ENCODE measurements at places on chromosomes 13 and 19.

GRCh38 chr19:12646551-12646950 lies 20.0 kb downstream of the MAN2B1 start:
- DNase-seq = no peak

- no peak for DNase-seq
These were observed 500.6 kb downstream of the KCTD12 start for GRCh38 chr13:76385586-76385985.

- no peak for DNase-seq
These were observed 610 bp downstream of the ZSCAN1 start for GRCh38 chr19:58034477-58034793.

DNA sequence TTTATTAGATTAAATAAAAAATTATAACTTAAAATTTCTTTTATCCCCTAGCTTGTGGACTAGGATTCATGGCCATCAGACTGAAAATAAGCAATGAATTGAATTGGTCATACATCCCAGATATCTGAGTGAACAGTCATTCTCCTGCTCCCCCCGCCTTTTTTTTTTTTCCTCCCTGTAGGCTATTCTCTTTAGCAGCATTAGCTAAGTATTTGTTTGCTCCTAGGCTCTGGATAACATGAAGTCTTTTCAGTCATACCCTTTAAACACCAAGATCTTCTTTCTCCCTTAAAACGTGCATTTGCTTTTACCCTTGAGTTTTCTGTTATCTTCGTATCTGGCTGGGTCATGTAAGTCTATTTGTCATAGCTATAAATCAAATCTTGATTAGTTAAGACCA lies 866.7 kb upstream of the SPRY2 start:
- no peak for DNase-seq

DNA sequence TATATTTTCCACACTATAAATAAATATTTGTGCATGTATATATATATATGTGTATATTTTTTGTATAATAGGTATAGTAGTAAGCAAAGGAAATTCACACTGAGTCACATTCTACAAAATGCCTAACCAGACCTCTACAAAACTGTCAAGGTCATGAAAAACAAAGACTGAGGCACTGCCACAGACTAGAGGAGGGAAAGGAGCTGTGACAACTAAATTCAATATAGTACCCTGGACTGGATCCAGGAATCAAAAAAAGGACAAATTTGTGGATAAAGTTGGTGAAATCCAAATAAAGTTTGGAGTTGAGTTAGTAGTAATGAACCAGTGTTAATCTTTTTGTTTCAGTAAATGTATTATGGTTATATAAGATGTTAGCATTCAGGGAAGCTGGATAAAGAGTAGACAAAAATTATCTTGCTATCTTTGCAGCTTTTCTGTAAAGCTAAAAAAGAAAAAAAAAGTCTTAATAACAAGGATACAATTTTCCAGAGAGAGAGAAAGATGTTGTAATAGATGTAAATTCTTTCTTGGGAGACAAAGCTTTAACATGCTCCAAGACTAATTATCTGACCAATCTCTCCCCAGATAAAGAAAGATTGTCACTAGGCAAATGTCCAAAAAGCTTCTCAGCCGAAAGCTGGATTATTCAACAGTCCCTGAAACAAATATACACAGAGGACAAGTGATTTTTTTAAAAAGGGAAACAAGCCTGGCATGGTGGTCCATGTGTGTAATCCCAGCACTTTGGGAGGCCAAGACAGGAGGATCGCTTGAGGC lies 19.1 kb downstream of the SYDE1 start:
- DNase-seq = no peak

DNA sequence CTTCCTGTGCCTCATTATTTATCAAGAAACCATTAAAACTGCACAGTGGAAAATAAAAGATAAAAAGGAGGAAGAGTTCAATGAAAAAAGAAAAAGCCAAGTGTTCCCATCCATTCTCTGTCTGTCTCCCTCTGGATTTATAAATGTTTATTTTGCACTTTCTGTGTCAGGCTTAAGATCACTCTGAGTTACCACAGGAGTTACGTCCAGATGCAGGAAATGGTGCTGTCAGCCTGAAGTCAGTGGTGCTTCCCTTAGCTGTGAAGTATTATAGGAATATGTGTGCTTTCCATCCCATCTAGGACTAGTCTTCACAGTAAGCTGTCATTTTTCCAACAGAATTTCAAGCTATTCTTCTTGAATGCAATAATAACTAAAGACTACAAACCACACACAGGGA lies 420.2 kb downstream of the KCTD12 start:
- no peak for DNase-seq

DNA sequence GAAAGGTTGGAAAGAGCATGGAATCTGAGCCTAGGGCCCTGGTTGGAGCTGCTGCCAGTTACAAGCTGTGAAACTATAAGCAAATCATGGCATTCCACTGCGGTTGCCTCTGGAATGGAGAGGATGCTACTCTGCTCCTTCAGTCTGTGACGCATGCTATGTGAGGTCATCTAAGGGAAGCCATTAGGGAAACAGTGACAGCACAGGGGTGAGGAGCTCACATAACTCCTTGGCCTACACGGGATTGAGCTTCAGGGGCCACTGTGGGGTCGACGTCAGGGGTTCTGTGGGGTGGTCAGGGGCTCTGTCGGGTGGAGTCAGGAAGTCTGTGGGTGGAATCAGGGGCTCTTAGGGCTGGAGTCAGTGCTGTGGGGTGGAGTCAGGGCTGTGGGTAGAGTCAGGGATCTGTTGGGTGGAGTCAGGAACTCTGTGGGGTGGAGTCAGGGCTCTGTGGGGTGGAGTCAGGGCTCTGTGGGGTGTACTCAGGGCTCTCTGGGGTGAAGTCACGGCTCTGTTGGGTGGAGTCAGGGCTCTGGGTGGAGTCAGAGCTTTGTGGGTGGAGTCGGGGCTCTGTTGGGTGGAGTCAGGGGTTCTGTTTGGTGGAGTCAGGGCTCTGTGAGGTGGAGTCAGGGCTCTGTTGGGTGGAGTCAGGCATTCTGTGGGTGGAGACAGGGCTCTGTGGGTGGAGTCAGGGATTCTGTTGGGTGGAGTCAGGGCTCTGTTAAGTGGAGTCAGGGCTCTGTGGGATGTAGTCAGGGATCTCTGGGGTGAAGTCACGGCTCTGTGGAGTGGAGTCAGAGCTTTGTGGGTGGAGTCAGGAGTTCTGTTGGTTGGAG lies 35.8 kb upstream of the MEDAG start:
- DNase-seq = peak; percentile 96

DNA sequence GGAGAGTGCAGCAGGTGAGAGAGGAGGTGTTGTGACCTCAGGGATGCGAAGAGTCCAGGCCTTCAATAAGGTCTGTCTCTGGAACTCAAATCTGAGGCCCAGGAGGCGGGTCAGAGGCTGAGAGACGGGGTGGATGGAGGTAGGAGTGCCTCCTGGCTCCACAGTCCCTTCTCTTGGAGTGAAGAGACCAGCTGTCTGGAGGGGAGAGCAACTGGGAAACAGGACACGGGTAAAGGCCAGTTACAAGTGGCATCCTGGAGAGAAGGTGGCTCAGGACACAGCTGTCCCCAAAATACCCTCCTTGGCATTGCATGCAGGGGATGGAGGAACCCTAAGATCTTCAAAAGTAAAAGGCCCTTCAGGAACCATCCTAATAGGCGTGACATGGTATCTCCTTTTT lies 19.2 kb downstream of the PDE4A start:
- DNase-seq = no peak

DNA sequence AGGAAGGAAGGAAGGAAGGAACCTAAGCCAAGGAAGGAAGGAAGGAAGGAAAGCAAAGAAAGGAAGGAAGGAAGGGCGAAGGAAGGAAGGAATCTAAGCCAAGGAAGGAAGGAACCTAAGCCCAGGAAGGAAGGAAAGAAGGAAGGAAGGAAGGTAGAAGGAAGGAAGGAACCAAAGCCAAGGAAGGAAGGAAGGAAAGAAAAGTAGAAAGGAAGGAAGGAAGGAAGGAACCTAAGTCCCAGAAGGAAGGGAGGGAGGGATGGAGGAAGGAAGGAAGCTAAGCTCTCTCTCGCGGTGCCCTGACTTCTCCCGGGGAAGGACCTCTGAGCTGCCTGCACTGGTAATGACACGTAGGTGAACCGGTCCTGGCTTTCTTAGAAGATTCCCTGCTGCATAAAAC lies 1.3 kb upstream of the RUBCNL start:
- no peak for DNase-seq

GRCh38 chr19:50797781-50798658 lies 7.8 kb downstream of the ACP4 start:
- DNase-seq = no peak

- DNase-seq = no peak
These were observed 1.0 kb upstream of the TYROBP start for GRCh38 chr19:35908973-35909683.

- DNase-seq = no peak
These were observed 95.3 kb upstream of the SLC10A2 start for GRCh38 chr13:103161476-103161875.

DNA sequence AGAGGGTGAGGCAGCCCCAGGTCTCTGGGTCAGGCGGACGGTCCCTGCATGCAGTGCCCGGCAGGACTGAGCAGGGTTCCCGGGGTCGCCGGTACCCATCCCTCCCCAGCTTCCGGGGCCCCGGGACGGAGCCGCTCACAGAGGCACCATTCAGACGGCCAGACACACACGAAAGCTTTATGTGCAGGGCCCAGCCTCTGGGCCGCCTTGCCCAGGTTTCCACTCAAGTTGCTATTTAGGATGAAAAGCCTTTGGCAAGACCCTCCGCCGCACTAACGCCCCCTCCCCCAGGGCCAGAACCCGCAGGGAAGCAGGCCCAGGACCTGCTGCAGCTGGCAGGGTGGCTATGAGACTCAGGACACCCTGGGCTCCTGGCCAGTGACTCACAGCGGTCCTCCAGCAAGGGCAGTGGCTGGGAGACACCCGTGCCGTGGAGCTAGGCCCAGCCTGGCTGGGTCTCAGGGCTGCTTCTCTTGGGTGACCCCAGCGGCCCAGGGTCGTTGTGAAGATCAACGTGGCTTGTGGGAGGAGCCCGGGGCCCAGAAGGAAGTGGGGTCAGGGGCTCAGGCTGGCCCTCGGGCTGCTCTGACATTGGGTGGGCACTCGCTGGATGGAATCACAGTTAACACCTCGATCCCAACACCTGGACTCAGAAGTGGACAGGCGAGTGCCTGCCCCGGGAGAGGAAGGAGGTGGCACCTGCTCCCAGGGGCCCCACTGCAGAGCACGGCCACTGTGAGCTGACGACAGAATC lies 4.8 kb downstream of the C19orf25 start:
- no peak for DNase-seq

DNA sequence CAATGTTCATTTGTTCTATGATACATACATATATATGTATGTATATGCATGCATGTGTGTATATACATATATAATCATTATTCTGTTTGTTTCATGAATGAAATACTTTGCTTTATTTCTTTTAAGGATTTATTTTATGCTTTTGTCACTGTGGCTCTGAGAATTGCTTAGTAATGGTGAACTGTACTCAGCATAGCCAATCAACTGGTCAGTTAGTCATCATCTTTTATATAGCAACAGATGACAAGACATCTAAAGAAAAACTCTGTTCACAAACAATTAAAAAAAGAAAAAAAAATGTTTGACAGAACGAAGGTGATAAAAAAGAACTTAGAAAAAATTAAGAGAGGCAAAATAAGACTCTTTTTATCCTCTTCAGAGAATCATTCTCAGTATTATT lies 1440.3 kb downstream of the PCDH9 start:
- no peak for DNase-seq

- peak; percentile 20 for DNase-seq
These were observed at the start of gene NFIX for GRCh38 chr19:12994701-12995595. Gene NFIX (plus strand): TSS chr19:12995475. CDS start chr19:12995838, 363 bp downstream.

DNA sequence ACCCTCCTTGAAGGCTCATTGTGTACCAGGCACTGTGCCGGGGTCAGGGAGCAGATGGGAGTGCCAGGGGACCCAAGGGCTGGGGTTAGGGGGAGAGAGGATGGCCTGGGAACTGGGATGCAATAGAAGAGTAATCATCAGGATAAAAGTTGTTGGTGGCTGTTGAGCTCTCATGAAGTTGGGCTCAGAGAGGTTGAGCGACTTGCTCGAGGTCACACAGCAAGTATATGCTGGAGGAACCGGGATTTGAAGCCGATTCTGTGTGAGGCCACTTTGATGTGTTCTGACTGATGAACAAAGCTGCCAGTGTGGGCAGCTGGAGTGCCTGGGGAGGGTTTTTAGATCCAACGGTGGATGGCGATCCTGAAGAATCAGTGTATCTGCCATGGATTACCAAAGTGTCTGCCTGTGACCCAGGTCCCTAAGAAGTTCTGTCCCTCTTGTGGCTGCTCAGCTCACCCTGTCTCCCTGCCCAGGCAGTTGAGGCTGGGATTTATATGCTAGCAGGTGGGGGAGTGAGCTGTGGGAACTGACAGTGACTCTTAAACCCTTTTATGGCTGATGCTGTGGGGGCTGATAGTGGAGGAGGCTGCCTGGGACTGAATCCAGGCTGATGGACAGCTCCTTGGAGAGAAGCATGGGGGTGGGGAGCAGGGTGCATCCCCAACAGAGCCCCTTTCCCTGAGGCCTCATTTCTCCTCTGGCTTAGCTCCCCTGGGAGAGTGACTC lies 8.3 kb downstream of the ARHGEF18 start:
- DNase-seq = no peak

DNA sequence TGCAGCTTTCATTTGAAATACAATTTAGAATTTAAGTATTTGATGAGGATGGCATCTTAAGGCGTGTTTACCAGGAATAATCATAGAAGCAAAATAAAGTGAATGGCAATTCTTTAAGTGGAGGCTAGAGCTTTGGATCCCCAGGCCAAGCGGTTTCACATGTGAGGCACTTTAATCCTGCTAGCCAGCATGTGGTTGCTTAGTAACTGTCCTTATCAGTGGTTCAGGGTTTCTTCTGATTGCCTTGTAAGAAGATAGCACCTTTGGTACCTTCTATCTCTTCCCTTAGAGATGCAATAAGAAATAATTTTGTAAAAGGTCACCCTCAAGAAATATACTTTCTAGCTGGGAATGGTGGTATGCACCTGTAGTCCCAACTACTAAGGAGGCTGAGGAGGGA lies 38.9 kb upstream of the SERP2 start:
- DNase-seq = no peak

DNA sequence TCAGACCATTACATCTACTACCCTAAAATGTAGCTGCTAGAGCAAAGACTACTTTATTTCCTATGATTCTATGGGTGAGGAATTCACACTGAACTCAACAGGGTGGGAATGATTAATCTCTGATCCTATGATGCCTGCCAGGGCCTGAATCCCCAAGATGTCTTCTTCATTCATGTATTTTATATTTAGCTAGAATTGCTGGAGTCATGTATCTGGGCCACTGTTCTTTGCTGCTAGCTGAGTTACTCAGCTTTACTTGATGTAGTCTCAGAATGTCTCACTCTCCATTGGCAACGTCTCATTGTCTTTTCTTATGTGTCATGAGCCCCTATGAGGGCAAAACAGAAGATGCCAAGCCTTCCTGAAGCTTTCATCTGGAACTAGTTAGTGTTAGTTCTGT lies 21.1 kb downstream of the ZNF582 start:
- DNase-seq = no peak

GRCh38 chr19:13208672-13209483 lies 58.7 kb downstream of the IER2 start:
- DNase-seq = no peak

DNA sequence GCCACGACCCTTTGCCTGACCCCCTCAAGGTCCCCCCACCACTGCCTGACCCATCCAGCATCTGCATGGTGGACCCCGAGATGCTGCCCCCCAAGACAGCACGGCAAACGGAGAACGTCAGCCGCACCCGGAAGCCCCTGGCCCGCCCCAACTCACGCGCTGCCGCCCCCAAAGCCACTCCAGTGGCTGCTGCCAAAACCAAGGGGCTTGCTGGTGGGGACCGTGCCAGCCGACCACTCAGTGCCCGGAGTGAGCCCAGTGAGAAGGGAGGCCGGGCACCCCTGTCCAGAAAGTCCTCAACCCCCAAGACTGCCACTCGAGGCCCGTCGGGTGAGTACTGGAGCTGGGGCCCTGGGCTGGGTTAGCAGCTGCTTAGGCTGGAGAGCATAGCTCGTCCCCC lies 8.6 kb downstream of the MAP1S start:
- DNase-seq = no peak
